ENCODE measurements at places on chromosomes 13 and 19.

GRCh38 chr19:58521651-58522050 lies 2.0 kb upstream of the ZBTB45 start:
- DNase-seq: no peak

- no peak for DNase-seq
These were observed 6.9 kb upstream of the LTBP4 start for GRCh38 chr19:40594255-40594654.

DNA sequence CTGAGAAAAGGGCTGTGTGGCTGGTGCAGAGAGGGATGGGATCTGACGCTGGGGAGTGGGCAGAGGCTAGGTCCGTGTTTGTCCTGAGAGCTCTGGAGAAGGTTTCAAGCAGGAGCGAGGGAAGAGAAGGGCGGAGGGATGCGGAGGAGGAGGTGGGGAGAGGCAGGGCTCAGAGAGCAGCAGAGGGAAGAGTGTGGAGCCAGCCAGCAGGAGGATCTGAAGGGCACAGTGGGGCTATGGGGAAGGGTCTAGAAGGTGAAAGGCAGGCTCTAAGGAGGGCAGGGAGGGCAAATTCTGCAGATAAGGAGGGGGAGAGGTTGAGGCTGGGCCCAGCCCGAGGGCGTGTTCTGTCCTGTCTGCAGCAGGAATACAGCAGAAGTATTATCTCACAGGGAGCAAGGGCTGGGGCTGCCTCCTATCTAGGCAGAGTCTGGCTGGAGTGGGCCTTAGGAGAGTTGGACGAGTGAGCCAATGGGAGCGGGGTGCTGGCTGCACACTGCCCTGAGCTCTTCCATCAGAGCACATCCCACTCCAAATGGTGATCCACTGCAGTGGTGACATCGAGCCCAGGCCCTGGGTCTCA lies 6.1 kb downstream of the AP2A1 start:
- no peak for DNase-seq

GRCh38 chr13:67023130-67023876 lies 206.8 kb downstream of the PCDH9 start:
- peak; percentile 3 for DNase-seq

DNA sequence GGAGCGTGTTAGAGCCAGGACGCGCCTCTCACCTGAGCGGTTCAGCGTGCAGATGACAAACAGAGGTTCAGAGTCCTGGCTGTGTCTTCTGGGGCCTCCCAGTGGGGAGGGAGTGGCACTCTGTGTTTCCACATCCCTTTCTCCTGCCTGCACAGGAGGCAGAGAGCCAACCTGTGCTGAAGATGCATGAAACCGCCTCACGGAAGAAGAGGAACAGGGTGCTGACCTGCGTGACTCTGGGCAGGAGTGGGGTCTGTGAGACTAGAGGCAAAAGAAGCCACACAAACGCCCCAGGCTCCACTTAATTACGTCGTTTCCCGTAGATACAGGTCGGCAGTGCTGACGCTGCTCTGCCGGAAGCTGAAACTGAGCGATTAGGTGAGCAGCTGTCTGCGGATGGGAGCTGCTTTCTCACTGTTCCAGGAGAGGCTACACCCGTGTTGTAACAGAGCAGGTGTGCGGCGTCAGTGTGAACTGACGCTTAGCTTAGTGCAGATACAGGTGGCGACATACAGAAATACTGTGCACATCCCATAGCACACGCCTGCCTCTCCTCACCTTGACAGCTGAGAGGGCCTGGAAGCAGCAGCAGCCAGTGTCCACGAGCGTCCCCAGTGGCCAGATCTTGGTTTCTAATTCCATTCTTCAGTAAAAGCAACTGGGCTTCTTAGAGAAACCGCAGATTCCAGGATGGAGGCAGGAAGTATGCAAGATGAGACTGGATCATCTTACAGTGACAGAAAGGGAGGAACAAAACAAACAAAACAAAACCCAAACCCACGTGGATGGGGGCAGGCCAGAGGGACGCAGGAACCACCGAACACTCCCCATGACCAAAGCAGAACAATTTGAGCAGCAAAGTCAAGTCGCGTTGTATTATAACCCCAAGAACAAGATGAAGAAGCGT lies 37.7 kb upstream of the MCF2L start:
- peak; percentile 76 for DNase-seq

DNA sequence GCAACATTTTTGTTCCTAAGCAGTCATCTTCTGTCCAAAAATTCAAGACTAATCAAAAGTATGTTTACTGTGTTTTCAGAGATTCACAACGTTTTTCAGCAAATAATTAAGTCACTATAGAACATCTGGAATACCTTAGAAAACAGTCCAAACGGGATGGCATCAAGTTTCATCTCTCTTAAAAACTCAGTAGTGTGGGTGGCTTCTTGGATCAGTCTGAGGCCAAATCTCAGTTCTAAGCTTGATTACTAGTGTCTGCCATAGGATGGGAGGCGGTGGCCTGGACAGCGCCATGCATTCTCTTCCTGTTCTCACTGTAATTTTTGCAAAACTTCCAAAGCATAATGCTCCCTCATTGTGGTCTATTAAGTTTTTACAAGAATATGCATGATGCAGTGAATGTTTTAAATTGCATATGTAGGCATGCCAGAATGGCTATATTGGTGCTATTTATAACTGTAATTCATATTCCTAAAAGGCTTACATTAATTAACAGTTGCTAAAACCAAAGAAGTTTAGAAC lies 37.1 kb downstream of the ANKRD10 start:
- DNase-seq: no peak

GRCh38 chr19:32097011-32097410 lies 248.4 kb upstream of the ZNF507 start:
- no peak for DNase-seq

Measured in GM03348 (cell line).